Activated gamma-delta T cell (primary cell): ENCODE measurements at places on chromosomes 1 and 21.

DNA sequence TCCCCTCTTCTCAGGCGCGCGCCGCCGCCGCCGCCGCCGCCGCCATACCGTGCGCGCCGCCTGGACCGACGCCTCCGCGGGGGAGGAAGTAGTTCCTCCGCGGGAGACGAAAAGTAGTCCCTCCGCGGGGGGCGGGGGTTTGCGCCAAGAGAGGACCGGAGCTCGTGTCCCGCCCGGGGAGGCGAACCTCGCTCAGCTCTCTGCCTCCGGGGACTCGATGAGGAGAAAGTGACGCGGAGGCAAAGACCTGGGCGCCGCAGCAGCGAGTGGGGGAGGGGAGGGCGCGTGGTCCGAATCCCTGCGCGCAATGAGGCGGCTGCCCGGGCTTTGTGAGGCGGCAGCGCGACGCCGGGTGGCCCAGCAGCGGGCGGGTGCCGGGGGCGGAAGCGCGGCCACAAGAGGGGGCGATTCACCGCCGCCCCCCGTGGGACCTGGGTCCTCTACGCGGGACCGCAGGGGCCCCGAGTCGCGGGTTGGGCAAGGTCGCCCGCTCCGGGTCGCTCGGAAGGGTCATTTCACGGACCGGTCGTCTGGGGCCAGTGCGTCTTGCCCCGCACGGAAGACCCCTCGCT, at the start of gene BRWD1:
Gene BRWD1 (minus strand): TSS at position 62 of the 572 bp plus-strand sequence. CDS start 141 bp downstream, outside the sequence.
- peak; percentile 64 for DNase-seq

GRCh38 chr1:100883963-100884362, 10.7 kb downstream of the EXTL2 start:
- no peak for DNase-seq

GRCh38 chr21:46156678-46157077, 1.3 kb upstream of the FTCD start:
- no peak for DNase-seq

- no peak for DNase-seq
These were observed 4.1 kb downstream of the UQCRHL start for GRCh38 chr1:15803380-15803779.

GRCh38 chr1:10935246-10935645, 77.2 kb upstream of the TARDBP start:
- DNase-seq, result no peak
